DMS53 (cell line): ENCODE measurements at places on chromosomes 4 and X.

GRCh38 chr4:105210916-105211315 is 64.2 kb downstream of the TET2 start:
- DNase-seq, result no peak

DNA sequence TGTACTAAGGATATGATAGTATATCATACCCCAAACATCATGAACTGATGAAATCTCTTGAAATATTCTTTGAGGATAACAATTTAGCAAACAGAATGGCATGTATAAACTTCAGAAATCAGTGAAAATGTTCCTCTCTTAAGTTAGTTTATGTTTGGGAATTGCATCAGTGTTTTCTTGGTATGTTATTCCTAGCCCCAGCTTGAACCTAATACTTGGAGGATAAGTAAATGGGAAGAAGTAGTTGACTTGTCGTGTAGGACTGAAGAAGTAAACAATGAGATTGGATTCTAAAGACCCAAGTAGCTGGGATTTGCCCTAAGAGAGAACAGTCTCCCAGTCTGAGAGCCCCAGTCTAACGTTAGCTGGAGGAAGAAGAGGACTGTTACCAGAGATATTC is 355.7 kb downstream of the GALNTL6 start:
- DNase-seq, result no peak

DNA sequence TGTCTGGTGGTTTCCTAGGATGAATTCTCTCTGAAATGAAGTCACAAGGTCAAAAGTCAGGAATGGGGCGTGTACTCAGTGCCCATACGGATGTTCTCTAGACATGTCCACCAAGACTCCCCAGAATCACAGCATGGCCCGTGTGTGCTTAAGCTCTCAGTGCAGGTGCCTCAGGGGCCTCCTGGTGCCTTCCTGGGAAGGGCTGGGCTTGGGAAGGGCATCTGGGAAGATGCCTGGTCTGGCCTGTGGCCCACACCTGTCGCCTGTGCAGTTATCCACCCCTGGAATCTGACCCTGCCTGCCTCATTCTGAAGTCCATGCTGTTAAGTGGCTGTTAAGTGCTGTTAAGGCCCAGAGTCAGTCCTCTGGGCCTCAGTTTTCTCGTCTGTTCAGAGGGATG is 31.2 kb downstream of the SORCS2 start:
- DNase-seq, result no peak

GRCh38 chrX:9204560-9204959 is 170.6 kb upstream of the FAM9B start:
- peak; percentile 11 for DNase-seq

- no peak for DNase-seq
These were observed 18.4 kb upstream of the TRPC5OS start for GRCh38 chrX:111857534-111858060.

DNA sequence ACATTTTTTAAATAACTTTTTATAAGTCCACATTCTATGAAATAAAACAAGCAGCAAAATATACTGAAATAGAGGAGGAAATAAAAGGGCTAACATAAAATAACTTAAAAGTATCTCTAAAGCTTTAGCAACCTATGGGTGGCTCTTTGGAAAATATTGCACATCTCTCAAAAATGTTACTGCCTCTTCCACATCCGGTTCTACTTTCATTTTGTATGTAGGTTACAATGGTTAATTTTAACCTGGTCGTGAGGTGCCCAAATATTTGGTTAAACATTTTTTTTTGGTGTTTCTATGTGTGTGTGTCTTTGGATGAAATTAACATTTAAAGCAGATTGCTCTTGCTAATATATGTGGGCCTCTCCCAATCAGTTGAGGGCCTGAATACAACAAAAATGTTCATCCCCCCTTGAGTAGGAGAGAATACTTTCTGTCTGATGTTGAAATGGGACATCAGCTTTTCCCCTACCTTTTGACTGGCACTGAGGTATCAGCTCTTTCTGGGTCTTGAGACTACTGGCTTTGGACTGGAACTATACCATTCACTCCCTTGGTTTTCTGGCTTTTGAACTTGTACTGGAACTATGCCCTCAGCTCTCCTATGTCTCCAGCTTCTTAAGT is 353.0 kb downstream of the ADAM29 start:
- no peak for DNase-seq

DNA sequence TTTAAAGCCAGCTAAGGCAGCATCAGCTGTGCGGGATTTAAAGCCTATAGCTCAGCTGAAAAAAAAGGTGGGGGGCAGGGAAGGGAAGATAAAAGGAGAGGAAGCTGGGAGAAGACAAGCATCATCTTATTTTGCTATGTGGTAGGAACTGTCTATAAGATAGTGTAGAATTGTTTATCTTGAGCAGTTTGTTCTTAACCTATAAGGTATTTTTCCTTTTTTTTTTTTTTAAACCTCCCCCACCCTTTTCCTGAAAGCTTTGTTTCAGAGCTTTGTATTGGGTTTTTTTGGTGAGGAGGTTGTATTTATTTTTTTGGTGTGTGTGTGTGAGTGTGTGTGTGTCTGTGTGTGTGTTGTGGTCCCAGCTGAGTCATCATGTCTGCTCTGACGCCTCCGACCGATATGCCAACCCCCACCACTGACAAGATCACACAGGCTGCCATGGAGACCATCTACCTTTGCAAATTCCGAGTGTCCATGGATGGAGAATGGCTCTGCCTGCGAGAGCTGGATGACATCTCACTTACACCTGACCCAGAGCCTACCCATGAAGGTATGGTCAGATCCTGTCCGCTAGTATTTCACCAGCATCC is 531 bp downstream of the RUFY3 start:
- peak; percentile 65 for DNase-seq

DNA sequence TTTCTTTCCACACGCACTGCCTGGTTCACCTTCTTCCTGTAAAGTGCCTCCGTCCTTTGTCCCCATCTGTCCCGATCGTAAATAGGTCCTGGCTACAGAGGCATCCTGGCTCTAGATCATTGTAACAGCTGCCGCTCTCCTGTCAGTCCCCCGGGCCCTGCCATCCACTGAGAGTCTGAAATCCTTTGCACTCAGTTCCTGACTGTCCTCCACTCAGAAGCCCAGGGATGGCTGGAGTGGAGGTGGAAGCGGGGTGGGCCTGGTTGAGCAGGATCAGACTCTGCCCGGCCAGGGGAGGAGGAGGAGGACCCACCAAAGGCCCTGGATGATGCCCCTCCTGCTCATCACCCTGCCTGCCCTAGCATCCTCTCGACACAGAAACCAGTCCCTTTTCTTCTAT is 29.8 kb downstream of the PIGG start:
- no peak for DNase-seq

DNA sequence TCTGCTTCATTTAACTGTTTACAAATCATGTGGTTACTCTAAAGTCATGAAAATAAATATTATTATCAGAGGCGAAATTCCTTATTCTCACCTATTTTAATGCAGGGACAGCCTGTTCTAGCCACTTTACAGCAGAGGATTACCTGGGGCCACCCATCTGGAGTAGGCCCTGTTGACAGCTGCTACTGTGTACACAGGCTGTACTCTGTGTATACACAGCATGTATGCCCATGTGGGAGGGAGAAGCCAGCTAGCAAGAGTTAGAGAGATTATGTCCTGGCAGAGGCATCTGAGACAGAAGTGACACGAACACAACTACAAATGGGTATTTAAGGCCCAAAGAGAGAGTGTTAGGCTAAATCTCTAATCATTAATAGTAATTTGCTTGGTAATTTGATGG is 62.1 kb downstream of the GPRIN3 start:
- DNase-seq, result peak; percentile 91
